ENCODE measurements at places on chromosomes 13 and 19. TPM values are rescaled to one million over a fixed set of nuclear protein-coding genes. Genes with fewer than 3 reads are reported as not detected.

- peak; percentile 46 for DNase-seq
Observed at GRCh38 chr13:99617474-99618255, 116.4 kb downstream of the TM9SF2 start.

GRCh38 chr13:67726979-67727378 lies 496.8 kb upstream of the PCDH9 start:
- DNase-seq = peak; percentile 45

GRCh38 chr19:6999933-7000332 lies 21.3 kb downstream of the MBD3L2B start:
- DNase-seq = no peak

Gene KLC3
- 0.28 TPM for polyA plus RNA-seq

Gene FBXL12
- 33.9 TPM for polyA plus RNA-seq

Gene ZNF506
- polyA plus RNA-seq = 13.3 TPM

All from muscle of leg (tissue), 16 donors.